ENCODE measurements at places on chromosomes 2 and 18. TPM values are rescaled to one million over a fixed set of nuclear protein-coding genes. Genes with fewer than 3 reads are reported as not detected.

DNA sequence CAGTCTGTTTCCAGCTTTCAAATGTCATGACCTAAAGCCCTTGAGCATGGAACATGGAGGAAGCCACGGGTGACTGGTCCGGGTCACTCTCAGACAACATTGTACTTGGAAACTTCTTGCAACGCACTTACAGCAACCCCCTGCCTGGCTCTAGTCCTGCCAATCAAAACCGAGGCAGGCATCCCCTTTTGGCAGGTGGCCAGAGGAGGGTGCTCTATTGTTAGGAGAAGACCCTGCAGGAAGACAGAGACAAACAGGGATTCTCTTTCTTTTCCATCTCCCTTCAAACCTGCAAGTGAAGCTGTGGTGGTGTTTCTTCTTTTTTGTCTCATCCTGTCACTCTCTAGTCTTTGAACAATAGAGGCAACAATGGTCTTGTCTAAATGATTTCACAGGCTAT lies 667.2 kb downstream of the ZEB2 start:
- no peaks in the 10 kb centered on the region for H3K36me3 ChIP-seq
- H3K27me3 ChIP-seq = peaks cover 16% of the 10 kb centered on the region
- no peak for DNase-seq
- no peak overlapping the region for H3K4me3 ChIP-seq
- H3K27ac ChIP-seq = no peak overlapping the region
- no peaks in the 10 kb centered on the region for H3K4me1 ChIP-seq

Gene RTP5
- total RNA-seq = not detected

GRCh38 chr2:239262484-239263230 lies 138.2 kb downstream of the HDAC4 start:
- no peak for DNase-seq
- H3K4me3 ChIP-seq = no peak overlapping the region
- peak overlapping the region; percentile 39 for H3K27ac ChIP-seq
- peaks cover 95% of the 10 kb centered on the region for H3K4me1 ChIP-seq

GRCh38 chr2:60423505-60423904 lies 129.9 kb downstream of the BCL11A start:
- no peak for DNase-seq
- no peaks in the 10 kb centered on the region for H3K4me1 ChIP-seq
- H3K36me3 ChIP-seq = no peaks in the 10 kb centered on the region

Gene ACADL
- not detected for total RNA-seq

Gene FOXD4L1
- total RNA-seq = 0.21 TPM
